HT-29 (cell line): ENCODE measurements at places on chromosomes 12 and 14.
A peak's percentile ranks its signal among the peaks of the same experiment; 100 is the strongest.

- no peak for DNase-seq
Measured at GRCh38 chr12:64323476-64324225, 66.9 kb downstream of the C12orf56 start.

GRCh38 chr14:104536942-104537612, 42.5 kb upstream of the C14orf180 start:
- no peak for DNase-seq

GRCh38 chr14:55388160-55388559, 23.5 kb downstream of the ATG14 start:
- DNase-seq = no peak

DNA sequence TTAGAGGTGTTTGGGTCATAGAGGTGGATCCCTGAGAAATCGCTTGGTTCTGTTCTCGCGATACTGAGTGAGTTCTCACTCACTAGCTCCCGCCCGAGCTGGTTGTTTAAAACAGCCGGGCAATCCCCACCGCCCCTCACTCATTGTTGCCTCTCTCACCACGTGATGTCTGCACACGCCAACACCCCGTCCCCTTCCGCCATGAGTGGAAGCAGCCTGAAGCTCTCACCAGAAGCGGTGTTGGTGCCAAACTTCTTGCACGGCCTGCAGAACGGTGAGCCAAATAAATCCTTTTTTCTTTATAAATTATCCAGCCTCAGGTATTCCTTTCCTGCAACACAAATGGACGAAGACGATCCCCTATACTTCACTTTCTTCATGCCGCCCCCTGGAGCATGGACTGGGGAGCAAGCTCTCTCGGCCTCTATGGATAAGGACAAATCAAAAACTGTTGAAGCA, 45.4 kb upstream of the CCND2 start:
- DNase-seq = no peak

GRCh38 chr14:69624136-69624535, 12.7 kb downstream of the SUSD6 start:
- DNase-seq = no peak

DNA sequence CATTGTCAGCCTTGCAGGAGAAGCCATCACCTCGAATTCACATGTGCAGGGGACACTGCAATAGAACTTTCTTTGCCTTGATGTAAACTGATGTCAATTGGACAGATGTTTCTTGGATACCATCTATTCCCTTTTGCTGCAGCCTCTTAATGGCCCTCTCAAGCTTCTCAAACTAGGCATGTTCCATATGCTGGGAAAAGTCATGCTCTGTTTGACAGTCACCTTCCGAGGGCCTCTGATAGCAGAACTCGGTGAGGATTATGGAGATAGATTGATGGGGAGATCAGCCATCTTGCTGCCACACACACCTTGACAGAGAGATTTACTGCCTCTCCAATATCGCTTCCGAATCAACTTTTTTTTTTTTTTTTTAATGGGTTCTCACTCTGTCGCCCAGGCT, 145.8 kb upstream of the NUDT4 start:
- DNase-seq = no peak

GRCh38 chr12:39587225-39587624, 32.4 kb downstream of the ABCD2 start:
- DNase-seq = peak; percentile 37

DNA sequence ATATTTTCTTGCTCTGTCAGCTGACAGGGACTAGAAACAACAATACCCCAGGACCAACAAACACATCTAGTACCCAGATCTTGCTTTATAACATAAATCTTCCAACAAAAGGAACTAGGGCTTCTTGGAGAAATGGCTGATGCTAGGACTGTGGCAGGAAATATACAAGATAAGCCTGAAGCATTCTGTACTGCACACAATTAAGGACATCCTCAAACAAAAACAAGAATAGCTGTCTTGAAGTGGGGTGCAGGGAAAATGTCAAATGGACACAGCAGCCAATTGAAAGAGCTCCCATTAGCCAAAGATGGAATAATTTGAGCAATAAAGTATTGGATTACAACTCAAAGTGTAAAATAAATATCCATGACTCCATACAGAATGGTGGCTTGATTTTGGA, 50.0 kb downstream of the LGMN start:
- DNase-seq = no peak

GRCh38 chr12:96457191-96457930, 32.0 kb upstream of the CFAP54 start:
- peak; percentile 19 for DNase-seq

DNA sequence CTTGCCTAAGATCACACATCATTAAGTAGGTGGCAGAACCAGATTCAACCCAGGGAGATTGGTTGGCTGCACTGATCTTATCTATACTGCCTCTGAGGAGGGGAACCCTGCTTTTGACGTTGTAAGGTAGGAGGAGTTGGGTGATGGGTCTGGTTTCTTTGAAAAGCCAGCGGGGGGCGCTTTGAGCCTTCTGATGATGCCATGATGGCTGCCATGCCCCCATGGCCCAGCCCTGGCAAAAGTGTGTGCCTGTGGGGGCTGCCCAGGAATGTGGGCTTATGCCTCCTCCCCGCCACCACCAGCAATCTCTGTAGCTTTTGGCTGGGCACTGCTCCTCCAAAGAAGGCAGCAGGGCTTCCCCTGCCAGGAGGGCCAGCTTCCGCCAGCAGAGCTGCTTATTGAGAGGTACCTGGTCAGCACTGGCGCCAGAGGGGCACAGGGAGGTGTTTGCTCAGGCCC, 224.3 kb downstream of the SLC41A2 start:
- DNase-seq = peak; percentile 48

DNA sequence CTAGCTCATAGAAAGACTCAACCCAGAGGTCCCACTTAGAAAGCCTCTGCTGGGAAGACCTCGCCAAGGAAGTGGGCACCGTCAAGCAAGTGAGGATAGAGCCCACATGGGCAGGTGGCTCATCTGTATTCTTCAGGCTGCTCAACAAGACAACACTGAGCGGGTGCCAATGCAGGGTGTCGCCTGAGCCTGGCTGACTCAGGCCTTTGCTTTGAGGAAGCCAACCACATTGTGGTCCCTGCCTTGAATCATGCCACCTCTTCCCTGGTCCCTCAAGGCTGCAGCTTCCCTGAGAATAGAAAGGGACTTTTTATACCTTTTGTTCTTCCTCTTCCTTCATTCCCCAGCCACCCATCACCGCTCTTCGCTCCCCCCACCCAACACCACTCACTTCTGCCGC, 2.1 kb upstream of the RNASE13 start:
- no peak for DNase-seq

GRCh38 chr14:23114669-23115038, 4.4 kb downstream of the CEBPE start:
- no peak for DNase-seq

DNA sequence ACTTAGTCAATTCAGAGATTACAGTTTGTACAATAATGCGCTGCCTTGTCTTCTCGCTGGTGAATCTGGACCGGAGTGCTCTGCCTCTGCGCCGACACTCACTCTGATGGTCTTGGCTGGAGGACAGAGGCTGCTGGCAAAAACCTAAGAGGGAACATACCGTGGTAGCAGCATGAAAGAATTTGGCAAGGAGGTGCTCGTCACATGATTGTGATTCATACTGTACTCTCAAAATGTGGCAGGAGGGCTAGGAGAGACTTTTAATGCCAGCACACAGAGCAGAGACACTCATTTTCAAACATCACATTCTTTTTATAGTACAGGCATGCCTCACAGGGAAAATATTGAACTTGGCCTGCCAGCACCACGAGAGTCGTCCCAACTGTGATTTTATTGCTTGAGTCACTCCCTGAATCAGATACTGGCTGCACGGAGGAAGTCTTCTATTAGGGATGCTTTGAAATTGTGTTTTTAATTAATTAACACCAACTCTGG, 67.8 kb downstream of the HMGA2 start:
- peak; percentile 45 for DNase-seq

GRCh38 chr14:70730393-70730792, 78.9 kb downstream of the MAP3K9 start:
- no peak for DNase-seq
